Caudate nucleus (tissue), 63 donors: ENCODE measurements at places on chromosomes 12 and 14.

GRCh38 chr14:95516554-95517181 is at the start of gene SYNE3:
TSS of gene SYNE3 (minus strand) at chr14:95516650. CDS start at chr14:95475821, 40,829 bp downstream.
- DNase-seq, result no peak

- DNase-seq, result no peak
These were observed 12.6 kb downstream of the SLC25A29 start for GRCh38 chr14:100293497-100294212.

- DNase-seq, result no peak
These were observed 13.0 kb upstream of the P2RX4 start for GRCh38 chr12:121196902-121197301.

DNA sequence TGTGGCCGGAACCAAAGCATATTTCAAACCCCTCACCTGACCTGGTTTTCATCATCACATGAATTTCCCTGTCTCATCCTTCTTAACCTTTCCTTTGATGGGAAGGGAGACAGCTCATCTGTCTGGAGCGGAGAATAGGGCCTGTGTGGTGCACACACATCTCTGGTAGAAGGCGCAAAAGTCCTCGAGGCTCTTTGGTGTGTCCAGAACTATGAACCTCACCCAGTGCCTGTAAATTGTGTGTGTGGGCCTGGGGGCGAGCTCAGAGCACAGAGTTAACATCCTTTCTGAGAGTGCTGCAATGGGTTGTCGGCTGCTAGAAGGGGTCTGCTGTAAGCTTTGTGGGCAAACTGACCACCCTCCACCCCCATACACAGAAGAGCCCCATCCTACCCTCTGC is 749 bp downstream of the GALNT6 start:
- DNase-seq, result no peak

DNA sequence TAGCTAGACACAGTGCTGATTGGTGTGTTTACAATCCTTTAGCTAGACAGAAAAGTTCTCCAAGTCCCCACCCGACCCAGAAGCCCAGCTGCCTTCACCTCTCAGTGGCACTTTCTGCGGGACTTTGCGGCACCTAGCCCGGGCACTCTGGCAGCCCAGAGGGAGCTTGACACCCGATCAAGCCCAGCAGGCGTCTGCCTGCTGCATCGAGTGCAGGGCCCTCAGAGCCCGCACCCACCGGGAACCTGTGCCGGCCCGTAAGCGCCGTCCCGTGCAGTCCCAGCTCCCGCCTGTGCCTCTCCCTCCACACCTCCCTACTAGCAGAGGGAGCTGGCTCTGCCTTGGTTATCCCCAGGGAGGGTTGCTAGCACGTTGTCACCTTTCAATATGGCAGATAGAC is 631.0 kb upstream of the STXBP6 start:
- DNase-seq, result no peak

DNA sequence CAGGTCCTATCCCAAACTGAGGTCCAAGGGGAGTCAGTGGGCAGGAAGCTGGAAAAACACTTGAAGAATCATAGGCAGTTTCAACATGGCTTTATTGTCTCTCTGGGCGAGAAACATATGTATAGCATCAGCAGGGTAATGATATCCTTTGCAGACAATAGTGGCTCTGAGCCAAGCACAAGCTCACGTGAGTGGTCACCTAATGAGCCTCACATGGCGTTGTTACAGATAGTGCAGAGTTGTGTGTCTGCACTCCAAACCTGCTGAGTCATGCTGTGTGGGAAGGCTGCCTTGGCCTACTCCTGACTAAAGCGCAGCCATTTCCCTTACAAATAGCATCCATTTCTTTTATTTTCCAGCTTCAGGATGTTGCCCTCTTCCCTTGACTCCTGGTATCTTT is 105.2 kb upstream of the SYT1 start:
- no peak for DNase-seq

DNA sequence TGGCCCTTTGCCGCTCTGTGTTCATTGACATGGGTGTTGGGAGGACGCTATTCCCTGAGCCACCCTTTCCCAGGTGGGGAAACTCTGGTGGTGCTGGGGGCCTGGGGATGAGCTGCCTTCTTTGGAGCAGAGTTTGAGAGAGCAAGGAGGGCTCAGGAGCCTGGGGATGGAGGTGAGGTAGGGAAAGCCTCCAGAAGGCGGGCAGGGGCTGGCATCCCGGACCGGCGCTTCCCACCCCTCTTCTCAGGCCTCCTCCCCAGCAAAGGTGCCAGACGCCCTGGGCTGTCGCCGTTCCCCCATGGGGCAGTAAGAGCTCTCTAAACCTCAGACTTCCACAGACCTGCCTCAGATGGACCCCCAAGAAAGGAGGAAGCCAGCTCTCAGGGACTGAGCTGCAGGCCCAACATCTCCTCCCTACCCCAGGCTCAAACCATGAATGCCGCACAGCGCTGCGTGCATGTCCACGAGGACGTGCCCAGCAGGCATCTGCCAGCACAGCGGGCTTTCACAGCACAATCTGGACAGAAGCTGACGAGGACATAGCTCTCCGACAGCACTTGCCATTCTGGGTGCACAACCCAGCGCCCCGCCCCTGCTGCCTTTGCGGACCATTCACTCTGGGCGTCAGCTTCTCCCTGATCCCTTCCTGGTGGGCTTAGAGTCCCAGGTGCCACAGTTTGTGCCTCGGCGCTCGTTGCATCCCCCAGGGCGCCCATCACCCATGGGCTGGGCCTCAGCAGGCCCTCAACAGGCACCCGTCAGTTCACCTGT is 14.9 kb upstream of the TTC7B start:
- DNase-seq, result no peak

DNA sequence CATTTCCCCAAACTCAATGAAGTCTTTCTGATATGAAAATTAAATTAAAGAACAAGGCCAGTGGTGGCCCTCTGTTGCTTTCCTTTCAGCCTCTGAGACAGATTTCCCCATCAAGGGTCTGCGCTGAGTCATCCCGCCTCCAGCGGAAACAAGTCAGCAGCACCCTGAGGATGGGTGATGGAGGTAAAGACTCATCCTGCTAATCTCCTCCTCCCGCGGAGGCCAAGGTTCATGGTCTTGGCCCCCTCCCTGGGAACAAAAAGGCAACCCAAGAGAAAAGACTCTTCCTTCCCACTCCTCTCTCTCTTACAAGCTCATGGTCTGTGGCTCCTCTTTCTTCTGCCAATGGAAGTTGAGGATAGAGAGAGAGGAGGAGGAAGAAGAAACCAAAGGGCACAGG is 9.0 kb upstream of the NUMB start:
- no peak for DNase-seq

DNA sequence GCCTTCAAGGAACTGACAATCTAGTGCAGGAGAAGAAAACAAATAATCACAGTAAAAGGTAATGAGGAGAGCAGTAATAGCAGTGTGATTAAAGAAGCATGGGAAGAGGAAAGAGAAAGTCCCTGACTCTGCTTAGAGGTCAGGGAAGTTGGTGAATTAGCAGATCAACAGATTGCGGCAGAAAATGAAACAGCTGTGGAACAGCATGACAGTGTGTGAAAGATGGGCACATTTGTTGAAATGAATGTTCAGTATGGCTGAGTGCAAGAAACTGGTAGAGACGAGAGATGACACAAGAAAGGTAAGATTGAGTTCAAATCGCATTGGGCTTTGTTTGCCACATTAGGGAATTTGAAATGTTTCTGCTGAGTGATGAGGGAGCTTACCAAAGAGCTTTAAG is 63.7 kb upstream of the RASSF8 start:
- DNase-seq, result no peak

- no peak for DNase-seq
These were observed 13.5 kb downstream of the SLC11A2 start for GRCh38 chr12:51012570-51013236.

DNA sequence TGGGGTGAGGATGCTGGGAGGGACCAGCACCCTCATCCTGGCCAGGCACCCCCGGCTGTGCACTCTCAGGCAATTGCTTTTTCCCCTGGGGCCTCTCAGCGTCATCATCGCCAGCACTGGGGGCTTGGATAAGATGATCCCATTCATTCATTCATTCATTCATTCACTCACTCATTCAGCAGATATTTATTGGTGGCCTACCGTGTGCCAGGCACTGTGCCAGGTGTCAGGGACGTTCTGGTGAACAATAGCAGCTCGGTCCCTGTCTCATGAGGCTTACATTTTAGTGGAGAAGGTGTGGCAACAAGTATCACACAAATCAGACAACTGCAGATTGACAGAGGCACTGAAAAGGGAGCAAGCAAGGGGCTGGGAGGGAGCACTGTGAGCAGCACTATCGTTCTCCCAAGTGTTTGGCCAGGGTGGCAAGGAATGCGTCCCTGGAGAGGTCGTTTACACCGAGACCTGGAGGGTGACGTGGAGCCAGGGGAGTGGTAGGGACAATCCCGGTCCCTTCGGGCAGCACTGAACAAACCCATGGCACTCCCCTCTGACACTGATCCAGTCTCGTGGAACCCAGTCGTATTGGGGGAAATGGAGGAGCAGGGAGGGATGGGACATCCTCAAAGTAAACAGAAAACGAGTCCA is 124.1 kb downstream of the PAPOLA start:
- no peak for DNase-seq

GRCh38 chr14:32947792-32948191 is 9.1 kb downstream of the NPAS3 start:
- no peak for DNase-seq

GRCh38 chr14:39581474-39581873 is 149.2 kb upstream of the FBXO33 start:
- no peak for DNase-seq

DNA sequence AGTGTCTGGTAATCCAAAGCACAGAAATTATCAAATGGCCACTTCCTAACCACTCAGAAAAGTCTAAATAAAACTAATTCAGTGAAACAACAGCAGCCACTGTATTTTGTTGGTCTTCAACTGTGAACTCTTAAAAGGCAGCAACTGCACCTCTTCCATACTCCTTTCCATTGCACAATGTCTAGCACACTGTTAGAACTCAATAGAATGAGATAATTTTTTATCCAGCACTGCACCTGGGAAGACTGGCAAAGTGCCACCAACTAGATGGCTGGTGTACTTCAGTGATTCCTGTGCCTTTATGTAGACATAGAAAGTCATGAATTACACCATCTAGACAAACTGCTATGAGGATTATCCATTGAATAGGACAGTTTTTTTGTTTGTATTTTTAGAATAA is 26.2 kb downstream of the LGR5 start:
- no peak for DNase-seq

DNA sequence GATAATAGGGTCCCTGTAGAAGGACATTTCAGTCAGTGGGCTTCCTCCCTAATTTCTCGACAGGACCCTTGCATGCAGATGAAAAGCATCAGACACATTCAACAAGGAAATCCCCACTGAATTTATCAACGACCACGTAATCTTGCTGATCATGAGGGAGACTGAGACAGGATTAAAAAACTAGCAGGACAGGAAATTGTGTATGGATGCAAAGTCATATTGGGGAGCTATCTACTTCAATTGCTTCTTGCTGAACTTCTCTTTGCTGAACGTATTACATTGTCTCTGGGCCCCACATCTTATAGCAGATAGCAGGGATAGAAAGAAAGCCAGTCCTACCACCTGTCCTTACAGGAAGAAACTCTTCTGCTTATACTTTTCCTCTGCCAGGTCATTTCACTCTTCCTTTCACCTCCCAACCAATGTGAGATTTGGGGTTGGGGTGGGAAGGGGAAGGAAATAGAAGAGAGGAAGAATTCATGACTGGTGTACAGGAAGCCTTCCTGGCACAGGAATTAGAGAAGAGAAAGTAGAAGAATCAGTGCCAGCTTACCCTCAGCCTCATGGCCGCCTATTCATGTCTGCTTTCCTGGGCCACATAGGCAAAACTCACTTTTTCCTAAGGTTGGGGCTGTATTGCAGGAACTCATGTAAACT is 333.3 kb downstream of the ZFP36L1 start:
- DNase-seq, result no peak

GRCh38 chr14:94665121-94665520 is 52.9 kb downstream of the SERPINA3 start:
- no peak for DNase-seq

DNA sequence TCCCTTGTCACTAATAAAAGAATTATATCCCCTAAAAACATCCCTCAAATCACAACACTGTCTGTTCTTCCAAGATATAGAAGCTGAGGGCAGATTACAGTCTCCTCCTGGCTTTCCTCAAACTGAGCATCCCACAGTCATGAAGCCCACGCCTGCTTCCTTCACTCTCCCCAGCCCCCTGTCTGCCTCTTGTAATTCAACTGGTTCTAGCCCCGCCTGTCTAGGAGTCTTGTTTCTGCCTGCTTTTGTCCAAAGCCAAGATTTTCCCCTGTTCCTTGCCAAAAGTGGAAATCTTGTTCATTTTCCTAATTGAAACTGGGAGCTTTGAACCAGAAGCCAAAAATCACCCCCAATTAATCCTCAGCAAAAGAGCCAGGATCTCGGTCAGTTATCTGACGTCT is 35.9 kb upstream of the PWP1 start:
- DNase-seq, result no peak

DNA sequence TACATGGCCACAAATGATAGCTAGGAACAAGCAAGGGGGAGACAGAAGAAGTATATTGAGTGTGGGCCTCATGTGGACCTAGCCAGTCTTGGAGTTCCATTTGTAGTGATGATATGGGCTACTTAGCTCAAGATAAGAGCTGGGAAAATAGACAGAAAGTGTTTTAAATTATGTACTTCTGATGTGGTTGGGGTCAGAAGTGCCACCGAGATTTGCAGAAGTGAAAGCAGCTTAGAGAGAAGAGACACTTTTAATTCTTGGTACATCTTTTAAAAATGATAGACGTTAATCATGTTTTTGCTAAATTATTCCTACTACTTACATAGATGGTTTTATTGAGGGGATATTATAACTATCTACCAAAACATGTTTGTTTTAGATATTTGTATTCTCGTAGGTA is 198.3 kb upstream of the PDZRN4 start:
- DNase-seq, result no peak

GRCh38 chr12:47590771-47591360 is 115.0 kb downstream of the RPAP3 start:
- no peak for DNase-seq
